ENCODE measurements at places on chromosomes 1 and 21.

DNA sequence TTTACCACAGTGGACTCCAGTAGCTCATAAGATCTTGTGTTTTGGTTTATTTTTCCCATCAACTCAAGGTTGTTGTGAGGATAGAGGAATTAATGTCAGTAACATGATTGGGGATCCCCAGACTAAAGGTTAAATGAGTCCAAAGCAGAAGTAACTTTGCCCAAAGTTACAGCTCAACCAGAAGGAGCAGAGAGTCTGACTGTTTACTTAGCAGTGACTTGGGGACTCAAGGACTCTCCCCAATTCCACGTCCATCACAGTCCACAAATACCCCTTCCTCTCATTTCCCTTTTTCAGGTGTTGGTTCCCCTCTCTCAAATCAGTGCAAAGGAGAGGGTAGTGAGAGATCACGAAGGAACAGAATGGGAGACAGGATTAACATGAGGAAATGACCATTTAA lies 4.0 kb upstream of the ETV3 start:
- DNase-seq, result no peak

DNA sequence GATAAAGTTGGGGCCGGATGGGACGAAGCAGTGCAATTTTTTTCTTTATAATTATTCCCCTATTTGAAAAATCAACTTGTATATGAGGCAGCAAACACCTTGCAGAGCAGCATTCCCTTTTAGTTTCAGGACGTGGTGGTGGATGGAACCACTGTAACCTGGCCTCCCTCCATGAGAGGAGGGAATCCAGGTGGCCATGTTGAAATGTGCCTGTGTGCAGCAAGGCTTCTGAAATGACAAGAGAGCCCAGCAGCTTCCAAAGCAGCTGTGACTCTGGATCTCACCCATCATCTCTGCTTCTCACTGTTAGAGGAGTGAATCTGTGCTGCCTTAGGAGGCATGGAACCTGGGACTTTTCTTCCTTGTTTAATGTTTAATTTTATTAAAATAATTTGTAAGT lies 42.3 kb downstream of the NFIA start:
- no peak for DNase-seq

DNA sequence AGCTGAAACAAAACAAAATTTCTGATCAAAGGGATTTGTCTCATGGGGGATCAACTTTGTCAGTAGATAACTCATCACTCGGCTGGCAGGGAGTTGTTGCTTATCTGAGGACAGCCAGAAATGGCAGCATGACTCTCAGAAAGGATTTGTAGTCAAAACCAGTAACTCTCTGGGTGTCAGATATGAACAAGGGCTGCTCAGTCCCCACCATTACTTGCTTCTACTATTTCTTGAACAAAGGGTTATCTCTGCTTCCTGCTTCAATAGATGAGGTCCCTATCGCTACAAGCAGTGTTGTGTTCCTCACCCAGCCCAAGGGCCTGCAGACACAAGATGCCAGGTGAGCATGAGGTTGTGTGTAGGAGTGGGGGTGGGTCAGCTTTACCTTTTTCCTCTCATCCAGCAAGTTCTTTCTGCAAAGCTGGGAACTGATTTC lies 116.2 kb downstream of the PTBP2 start:
- DNase-seq, result no peak

GRCh38 chr1:20255666-20256065 lies 35.0 kb upstream of the VWA5B1 start:
- no peak for DNase-seq

DNA sequence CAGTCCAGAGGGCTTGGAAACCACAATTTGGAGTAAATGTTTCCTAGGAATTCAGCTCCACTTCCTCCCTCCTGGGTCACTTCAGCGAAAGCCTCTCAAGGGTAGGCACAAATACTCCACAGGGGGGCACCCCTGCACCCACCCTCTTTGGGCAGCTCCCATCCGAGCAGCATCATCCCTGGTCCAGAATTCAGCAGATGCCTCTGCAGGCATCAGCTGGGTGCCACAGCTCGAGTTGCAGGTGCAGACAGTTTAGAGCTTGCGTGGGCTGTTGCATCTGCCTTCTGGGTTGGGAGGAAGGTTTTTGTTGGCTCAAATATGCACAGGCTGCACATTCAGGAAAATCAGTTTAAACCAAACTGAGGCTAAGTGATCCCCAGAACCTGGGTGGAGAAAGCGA lies 25.0 kb downstream of the KANK4 start:
- DNase-seq, result no peak

DNA sequence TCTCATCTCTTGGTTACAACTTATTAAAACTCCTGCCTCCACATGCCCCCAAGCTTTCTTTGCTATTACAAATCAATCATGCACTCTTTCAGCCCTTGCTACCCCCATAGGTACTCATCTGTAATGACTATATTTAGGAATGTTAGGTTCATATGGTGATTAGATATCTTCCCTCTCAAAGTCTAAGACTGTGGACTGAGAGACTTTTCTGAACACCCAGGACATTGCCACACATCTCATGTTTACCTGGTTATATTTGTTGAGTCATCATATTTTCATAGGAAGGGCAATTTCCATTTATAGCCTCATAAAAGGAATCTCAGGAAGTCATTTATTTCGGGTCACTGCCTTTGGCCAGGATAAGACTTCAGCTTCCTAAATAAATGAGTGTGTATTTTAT lies 81.5 kb upstream of the LPGAT1 start:
- DNase-seq, result no peak

GRCh38 chr1:116879478-116880133 lies 30.1 kb upstream of the PTGFRN start:
- no peak for DNase-seq

GRCh38 chr1:110292031-110292741 lies 47.0 kb upstream of the RBM15 start:
- DNase-seq, result no peak

GRCh38 chr1:68116643-68117235 lies 66.3 kb upstream of the DIRAS3 start:
- no peak for DNase-seq

DNA sequence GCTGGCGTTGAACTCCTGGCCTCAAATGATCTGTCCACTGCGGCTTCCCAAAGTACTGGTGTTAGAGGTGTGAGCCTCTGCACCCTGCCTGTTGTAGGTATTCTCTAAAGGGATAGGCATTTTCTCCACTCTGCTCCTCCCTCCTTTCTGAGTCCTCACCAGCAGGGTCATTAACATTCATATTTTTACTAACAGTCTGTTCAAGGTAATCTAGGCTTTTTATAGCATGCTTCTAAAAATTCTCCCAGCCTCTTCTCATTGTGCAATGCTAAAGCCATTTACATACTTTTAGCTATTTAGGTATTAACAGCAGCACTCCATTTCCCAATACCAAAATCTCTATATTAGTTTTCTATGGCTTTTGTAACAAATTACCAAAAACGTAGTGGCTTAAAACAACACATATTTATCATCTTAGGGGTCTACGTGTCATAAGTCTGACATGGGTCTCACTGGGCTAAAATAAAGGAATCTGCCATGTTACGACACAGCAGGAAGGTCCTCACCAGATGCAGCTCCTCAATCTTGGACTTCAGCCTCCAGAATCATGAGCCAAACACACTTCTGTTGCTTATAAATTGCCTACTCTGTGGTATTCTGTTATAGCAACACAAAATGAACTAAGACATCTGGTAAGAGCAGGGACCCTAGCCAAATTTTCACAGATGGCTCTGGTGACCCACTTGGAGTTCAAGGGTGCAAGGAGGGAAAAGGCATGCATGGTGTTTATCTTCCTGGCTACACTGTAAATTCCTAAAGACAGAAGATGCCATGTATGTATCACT lies 2.9 kb upstream of the SLC2A7 start:
- no peak for DNase-seq

DNA sequence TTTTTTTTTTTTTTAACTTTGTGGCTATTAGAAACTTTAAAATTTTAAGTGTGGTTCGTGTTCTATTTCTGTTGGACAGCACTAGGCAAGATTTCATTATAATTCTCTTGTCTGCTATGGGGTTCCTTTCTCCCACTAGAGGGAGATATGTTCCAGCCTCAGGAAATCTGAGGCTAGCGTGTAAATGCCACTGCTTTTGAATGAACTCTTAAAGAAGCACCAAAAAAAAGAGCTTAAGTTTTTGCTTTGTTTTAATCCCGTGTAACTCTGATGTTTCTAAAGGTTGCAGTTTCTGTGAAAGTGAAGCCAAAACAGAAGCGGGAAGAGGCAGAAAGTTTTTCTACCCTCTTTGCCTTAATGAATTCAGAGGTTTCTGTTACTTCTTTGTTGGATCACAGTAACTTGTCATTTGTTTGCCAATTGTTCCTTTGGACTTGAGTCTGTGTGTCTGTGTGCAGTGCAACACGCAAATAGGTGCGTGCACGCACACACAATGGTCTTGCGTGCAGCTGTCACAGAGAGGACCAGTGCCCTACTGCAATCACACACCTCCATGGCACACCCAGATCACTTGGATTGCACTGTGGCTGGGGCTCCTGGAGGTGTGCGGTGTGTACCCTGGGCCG lies 32.3 kb downstream of the HHAT start:
- DNase-seq, result no peak
